ENCODE measurements at places on chromosomes 3 and 15.
A peak's percentile ranks its signal among the peaks of the same experiment; 100 is the strongest.

DNA sequence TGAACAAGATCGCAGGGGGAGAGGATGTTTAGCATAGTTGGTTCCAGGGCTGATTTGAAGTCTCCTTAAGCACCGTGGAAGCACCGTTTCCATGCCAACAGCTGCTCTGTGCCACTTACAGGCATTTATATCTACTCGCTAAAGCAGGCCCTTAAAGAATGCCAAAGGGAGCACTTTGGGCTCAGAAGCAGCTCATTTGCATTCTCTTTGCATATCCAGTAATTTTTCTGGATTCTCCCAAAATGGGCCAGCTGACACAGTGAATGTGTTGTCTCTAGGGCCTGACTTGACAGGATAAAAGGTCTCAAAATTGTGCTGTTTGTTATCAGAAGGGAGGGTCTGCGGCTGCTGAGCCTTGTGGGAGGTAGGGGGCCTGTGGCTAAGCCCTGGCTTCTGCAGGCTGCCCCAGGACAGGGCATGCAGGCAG is 138.6 kb downstream of the FBLN2 start:
- H3K4me3 ChIP-seq = no peak overlapping the region
- H3K4me1 ChIP-seq = no peaks in the 10 kb centered on the region
- H3K27me3 ChIP-seq = peaks cover 22% of the 10 kb centered on the region
- no peaks in the 10 kb centered on the region for H3K36me3 ChIP-seq
- no peak for DNase-seq

DNA sequence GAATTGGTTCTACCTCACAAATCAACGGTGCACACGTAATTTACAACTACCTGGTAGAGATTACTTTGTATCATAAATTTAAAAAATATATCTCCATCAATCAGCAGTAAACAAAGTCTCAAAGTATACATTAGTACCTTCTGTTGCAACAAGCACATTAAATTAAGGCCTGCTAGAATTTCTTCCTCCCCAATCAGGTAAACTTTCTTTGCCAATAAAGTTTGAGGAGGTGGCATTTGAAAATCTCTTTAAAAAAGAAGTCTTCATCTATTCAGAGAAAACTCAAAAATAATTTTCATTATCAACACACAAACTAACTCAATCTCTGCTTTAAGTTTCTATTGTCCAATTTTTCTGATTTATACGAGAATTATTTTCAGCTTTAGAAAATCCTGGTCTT is 4.4 kb downstream of the CCNL1 start:
- DNase-seq = no peak
- no peak overlapping the region for H3K27ac ChIP-seq
- H3K4me3 ChIP-seq = peak overlapping the region; percentile 86
- peaks cover 49% of the 10 kb centered on the region for H3K4me1 ChIP-seq

- H3K36me3 ChIP-seq = no peaks in the 10 kb centered on the region
- H3K27me3 ChIP-seq = peaks cover 24% of the 10 kb centered on the region
- no peak overlapping the region for H3K4me3 ChIP-seq
- H3K27ac ChIP-seq = no peak overlapping the region
- no peak for DNase-seq
- H3K4me1 ChIP-seq = no peaks in the 10 kb centered on the region
Measured at GRCh38 chr3:168325684-168326083, 230.0 kb upstream of the GOLIM4 start.

DNA sequence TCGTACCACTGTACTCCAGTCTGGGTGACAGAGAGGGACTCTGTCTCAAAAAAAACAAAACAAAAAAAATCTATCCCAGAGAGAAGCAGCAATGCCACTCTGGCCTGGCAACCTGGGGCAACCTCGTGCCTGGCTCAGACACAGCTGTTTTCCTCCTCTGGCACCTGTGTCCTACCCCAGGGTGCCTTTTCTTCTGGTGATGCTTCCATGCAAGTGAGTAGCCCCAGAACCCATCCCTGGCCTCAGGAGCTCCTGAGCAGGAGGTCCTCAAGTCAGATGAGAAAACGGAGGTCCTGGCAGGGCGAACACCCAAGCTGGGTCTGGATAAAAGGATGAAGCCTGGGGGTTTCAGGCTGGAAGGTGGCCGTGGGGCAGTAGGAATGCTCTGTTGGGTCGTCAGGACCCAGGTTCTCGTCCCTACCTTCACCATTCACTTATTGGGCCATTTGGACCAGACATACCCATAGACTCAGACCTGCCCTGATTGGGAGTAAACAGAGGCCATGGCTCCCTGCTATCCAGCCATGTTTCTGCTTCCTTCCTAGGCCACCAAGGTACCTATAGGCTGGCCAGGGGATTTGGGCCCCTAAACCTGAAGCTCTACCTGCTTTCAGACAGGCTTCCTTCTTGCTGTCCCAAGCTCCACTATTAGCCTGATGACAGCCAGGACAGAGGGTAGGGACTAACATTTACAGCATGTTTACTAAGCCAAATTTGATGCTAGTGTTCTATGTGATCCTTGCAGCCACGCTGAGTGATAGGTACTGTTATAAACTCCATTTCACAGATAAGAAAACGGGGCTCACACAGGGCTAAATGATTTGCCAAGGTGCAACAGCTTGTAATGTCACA is 102.2 kb downstream of the DAPK2 start:
- no peaks in the 10 kb centered on the region for H3K36me3 ChIP-seq
- H3K4me3 ChIP-seq = no peak overlapping the region
- H3K27me3 ChIP-seq = no peaks in the 10 kb centered on the region
- H3K4me1 ChIP-seq = peaks cover 15% of the 10 kb centered on the region
- DNase-seq = no peak

DNA sequence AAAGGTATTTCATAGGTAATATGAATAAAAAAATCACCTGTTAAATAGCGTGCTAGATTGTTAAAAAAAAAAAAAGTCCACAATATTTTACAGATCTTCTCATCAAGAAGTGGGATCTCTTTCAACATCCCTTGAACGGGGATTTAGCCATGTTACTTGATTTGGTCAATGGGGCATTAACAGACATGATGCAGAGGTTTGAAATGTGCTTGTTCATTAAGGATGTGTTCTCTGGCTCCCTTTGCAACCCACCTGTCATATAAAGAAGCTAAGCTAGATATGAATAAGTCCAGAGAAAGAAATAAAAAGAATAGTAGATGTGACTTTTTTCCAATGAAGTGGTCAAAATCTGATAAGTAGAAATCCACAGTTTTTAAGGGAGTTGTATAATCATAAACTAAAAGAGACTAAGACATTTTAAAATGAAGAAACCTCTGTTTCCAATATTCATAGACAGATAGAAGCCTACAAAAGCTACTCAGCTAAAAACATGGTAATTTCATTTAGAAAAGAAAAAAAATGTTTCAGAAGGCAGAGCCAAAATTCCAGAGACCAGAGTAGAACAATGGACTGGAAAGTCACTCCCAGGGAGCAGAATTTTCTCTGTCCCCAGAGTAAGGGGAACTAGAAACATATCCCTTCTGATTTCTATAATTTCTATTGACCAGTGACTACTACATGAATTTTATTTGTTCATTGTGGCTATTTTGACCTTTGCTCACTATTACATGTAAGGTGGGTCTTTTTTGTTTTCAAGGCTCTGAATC is 79.2 kb downstream of the PLSCR2 start:
- no peak overlapping the region for H3K27ac ChIP-seq
- no peaks in the 10 kb centered on the region for H3K36me3 ChIP-seq
- no peaks in the 10 kb centered on the region for H3K27me3 ChIP-seq
- peaks cover 12% of the 10 kb centered on the region for H3K4me1 ChIP-seq
- H3K4me3 ChIP-seq = no peak overlapping the region

GRCh38 chr3:41526995-41527573 is 327.8 kb downstream of the CTNNB1 start:
- H3K4me1 ChIP-seq = no peaks in the 10 kb centered on the region
- H3K4me3 ChIP-seq = no peak overlapping the region

DNA sequence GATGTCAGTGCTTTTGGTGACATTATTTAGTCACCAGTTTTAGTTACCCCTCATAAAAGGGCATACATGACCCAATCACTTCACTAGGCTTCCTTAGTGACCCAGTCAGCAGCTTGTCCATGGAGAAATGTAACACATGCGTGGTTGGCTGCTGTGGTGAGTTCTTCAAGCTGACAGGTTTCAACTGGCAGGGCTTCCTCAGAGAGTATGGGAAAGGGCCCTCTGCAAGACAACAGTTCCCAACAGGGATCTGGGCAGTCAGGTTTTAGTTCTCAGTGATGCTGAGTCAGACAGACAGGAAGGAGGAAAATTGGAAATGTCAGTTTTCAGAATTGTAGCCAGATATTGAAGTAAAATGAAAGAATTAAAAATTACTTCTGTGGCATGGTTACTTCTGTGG is 282.5 kb downstream of the TBL1XR1 start:
- DNase-seq = no peak
- no peak overlapping the region for H3K4me3 ChIP-seq
- H3K27ac ChIP-seq = no peak overlapping the region
- no peaks in the 10 kb centered on the region for H3K4me1 ChIP-seq

GRCh38 chr3:2862366-2862765 is 247.8 kb downstream of the IL5RA start:
- no peak overlapping the region for H3K4me3 ChIP-seq
- H3K27ac ChIP-seq = no peak overlapping the region
- no peak for DNase-seq

DNA sequence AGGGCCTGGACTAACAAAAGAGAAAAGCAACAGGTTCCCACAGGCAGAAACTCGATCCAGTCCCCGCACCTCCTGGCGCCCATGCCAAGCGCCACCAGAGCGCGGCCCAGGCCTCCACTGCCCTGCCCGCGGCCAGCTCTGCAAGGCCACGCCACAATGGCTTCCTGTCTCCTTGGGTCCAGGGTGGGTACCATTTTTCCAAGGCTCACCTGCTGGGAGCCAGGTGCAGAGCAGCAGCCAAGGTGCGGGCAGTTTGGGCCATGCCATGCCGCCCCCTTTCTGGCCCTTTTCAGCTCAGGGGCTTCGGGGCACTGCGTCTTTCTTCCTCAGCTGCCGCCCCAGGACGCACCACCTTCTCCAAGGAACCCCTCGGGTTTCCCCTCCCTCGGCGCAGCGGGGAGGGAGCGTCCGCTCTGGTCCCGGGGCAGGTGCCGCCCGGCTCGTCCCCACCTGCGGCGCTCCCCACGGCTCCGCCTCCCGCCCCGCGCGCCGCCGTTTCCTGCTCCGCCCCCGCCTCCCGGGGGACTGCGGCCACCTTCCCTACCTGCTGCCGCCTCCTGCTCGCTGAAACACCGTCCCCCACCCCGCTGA is at the start of gene ILDR1:
Gene ILDR1, minus strand, starts transcription at position 437 of the 591 bp plus-strand sequence. Its CDS starts 170 bp downstream, at position 267.
- no peak within 1 kb of the TSS for H3K27ac ChIP-seq
- H3K4me3 ChIP-seq = no peak within 1 kb of the TSS
- H3K4me1 ChIP-seq = no peaks in the 10 kb centered on the region
- H3K27me3 ChIP-seq = peaks cover 25% of the 10 kb centered on the region
- DNase-seq = no peak
- no peaks in the 10 kb centered on the region for H3K36me3 ChIP-seq

DNA sequence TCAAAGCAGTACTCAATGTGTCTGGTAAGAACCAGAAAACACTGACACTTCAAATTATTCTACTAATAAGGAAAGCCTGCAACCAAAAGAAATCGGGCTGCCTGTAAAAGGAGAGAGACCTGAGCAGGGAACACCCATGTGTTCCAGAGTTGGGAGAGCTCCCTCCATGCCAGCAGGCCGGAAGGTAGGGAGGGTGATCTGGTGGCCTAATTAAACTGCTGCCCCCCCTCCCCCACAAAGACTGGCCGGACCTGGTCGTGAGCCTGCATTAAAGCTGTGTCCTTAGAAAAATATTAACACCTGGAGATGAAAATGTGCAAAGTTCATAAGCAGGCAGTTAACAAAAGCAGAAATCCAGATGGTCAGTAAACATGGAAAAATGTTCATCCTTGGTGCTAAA is 170.6 kb upstream of the BHLHE40 start:
- no peaks in the 10 kb centered on the region for H3K36me3 ChIP-seq
- peaks cover 3% of the 10 kb centered on the region for H3K4me1 ChIP-seq
- no peak overlapping the region for H3K4me3 ChIP-seq
- H3K27me3 ChIP-seq = no peaks in the 10 kb centered on the region
- no peak for DNase-seq
- no peak overlapping the region for H3K27ac ChIP-seq

GRCh38 chr3:9056581-9056980 is 93.3 kb upstream of the RAD18 start:
- no peak overlapping the region for H3K27ac ChIP-seq
- no peak for DNase-seq
- no peaks in the 10 kb centered on the region for H3K27me3 ChIP-seq
- no peak overlapping the region for H3K4me3 ChIP-seq
- no peaks in the 10 kb centered on the region for H3K36me3 ChIP-seq
- H3K4me1 ChIP-seq = no peaks in the 10 kb centered on the region

DNA sequence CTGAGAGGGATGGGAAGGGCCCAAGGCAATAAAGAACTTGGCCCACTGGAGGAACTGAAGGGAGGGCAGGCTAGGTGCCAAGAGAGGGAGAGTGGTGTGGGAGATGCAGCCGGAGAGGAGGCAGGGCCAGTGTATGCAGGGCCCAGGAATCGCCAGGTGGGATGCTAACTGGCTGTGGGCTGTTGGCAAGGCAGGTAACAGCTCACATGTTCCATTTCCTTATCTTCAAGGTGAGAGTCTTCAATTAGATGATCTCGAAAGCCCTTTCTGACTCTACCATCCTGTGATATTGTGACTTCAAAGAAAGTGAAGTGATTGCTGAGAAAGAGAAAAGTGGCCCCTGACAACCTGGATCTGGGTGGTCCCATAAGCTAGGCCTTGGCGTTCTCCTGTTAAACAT is 49.0 kb downstream of the CASR start:
- no peaks in the 10 kb centered on the region for H3K4me1 ChIP-seq
- peaks cover 14% of the 10 kb centered on the region for H3K27me3 ChIP-seq
- H3K27ac ChIP-seq = no peak overlapping the region
- no peak for DNase-seq

GRCh38 chr15:48177383-48177765 is 721 bp downstream of the MYEF2 start:
- H3K4me1 ChIP-seq = peaks cover 5% of the 10 kb centered on the region
- peak overlapping the region; percentile 76 for H3K4me3 ChIP-seq
- peaks cover 11% of the 10 kb centered on the region for H3K27me3 ChIP-seq
- H3K27ac ChIP-seq = no peak overlapping the region

DNA sequence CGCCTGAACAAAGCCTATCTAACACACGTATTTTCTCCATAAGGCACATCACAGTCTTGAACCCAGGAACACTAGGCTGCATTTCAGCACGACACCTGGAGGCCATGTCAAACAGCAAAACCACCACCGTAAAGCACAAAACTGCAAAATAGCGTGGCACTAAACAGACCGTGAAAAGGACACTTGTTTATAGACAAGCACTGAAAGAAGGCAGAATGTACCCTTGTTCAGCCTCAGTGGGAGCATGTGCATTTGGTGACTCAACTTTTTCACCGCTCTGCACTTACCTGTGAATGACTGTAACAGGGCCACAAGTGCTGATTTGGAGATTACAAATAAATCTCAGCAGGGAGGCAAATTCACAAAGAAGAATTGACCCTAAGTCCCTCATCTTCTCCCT is 80.8 kb downstream of the ISG20 start:
- H3K27me3 ChIP-seq = peaks cover 6% of the 10 kb centered on the region
- H3K4me1 ChIP-seq = no peaks in the 10 kb centered on the region
- no peak overlapping the region for H3K27ac ChIP-seq

- H3K27me3 ChIP-seq = peaks cover 68% of the 10 kb centered on the region
- H3K4me3 ChIP-seq = no peak overlapping the region
- no peaks in the 10 kb centered on the region for H3K4me1 ChIP-seq
- H3K36me3 ChIP-seq = no peaks in the 10 kb centered on the region
- no peak for DNase-seq
Measured at GRCh38 chr3:194103983-194104751, 31.8 kb upstream of the HES1 start.

- H3K27ac ChIP-seq = no peak overlapping the region
- H3K4me1 ChIP-seq = no peaks in the 10 kb centered on the region
- DNase-seq = no peak
- no peaks in the 10 kb centered on the region for H3K36me3 ChIP-seq
Measured at GRCh38 chr3:45806072-45806471, 9.7 kb upstream of the SLC6A20 start.

All from GM23248 (cell line).